Activated CD4-positive, alpha-beta T cell treated with anti-CD3 and anti-CD28 coated beads for 4 hours (primary cell): ENCODE measurements at places on chromosomes 7 and 10.

GRCh38 chr10:24908793-24909423, 43.5 kb downstream of the PRTFDC1 start:
- DNase-seq = no peak

- no peak for DNase-seq
Measured at GRCh38 chr7:5797716-5798115, 16.3 kb upstream of the RNF216 start.

DNA sequence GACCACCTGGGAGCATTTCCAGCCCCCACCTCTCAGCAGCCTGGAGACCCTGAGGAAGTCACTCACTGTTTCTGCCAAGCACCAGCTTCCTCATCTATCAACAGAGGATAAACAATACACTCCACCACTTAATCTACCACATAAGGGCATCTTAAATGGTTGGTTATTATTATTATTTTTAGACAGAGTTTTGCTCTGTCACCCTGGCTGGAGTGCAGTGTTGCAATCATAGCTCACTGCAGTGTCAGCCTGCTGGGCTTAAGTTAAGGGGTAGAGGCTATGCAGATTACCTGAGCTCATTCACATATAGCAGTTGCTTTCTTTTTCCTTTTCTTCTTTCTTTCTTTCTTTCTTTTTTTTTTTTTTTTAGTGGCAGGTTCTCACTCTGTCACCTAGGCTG, 59.5 kb upstream of the ELN start:
- no peak for DNase-seq

GRCh38 chr10:47306387-47307210, 6.6 kb downstream of the GDF10 start:
- no peak for DNase-seq

GRCh38 chr7:378551-379455, 88.8 kb downstream of the FOXL3 start:
- DNase-seq = peak; percentile 3

DNA sequence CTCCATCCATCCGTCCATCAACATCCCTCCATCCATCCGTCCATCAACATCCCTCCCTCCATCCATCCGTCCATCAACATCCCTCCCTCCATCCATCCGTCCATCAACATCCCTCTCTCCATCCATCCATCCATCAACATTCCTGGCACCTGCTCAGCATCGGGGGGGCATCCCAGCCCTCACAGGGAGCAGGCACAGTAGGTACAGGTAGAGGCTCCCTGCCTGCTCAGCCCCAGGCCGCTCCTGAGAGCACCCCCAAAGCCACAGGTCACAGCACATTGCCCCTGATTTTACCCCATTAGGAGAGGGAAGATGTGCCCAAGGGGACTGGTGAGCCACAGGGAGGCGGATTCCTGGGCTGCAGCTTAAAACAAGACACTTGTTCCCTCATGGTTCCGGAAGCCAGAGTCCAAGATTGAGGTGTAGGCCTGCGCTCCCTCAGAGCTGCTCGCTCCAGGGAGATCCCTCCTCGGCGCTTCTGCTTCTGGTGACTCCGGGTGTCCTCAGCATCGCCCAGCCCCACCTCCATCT, 21.1 kb upstream of the CFAP46 start:
- no peak for DNase-seq

- no peak for DNase-seq
Measured at GRCh38 chr10:12834721-12835120, 166.8 kb downstream of the CCDC3 start.

- DNase-seq = no peak
Measured at GRCh38 chr7:4249241-4249640, 432.9 kb upstream of the FOXK1 start.

GRCh38 chr7:66747881-66748511, 7.5 kb downstream of the RABGEF1 start:
- no peak for DNase-seq

DNA sequence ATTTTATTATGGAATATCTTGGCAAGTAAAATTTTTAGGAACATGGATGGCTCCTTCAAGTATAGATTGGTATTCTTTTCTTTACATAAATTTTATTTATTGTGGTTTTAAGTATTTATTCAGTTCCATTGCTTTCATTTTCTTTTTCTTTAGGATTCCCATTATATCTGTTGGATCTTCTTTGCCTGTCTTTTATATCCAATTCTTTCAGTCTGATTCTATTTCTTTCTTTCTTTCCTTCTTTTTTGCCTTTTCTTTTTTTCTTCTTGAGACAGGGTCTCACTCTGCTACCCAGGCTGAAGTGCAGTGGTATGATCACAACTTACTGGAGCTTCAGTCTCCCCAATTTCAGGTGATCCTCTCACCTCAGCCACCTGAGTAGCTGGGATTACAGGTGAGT, 74.2 kb upstream of the GLI3 start:
- no peak for DNase-seq

- DNase-seq = no peak
Measured at GRCh38 chr10:120666308-120666707, 184.9 kb upstream of the WDR11 start.

GRCh38 chr7:154512121-154512833, 460.1 kb downstream of the DPP6 start:
- no peak for DNase-seq

GRCh38 chr10:64430690-64431323, 909.6 kb downstream of the REEP3 start:
- no peak for DNase-seq

GRCh38 chr10:85510682-85511081, 855.9 kb downstream of the GRID1 start:
- DNase-seq = no peak

- no peak for DNase-seq
Measured at GRCh38 chr10:25059990-25060389, 43.6 kb downstream of the THNSL1 start.

DNA sequence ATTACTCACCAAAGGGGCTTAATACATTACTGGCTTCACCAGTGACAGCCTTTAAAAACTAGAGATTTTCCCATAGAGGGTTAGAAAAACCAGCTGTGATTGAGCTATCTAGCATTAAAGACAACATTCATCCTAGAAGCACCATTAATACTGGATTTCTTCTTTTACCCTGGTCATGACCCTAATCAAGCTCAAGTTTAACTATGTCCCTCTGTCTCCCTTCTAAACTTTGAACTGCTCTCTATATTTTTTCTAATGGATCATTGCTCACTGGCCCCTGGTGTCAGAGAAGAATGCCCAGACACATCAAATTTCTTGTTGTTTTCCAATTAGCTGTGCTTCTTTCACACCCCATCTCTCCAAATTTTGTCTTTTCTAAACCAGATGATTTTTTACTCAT, 1101.3 kb downstream of the XPNPEP1 start:
- DNase-seq = no peak

DNA sequence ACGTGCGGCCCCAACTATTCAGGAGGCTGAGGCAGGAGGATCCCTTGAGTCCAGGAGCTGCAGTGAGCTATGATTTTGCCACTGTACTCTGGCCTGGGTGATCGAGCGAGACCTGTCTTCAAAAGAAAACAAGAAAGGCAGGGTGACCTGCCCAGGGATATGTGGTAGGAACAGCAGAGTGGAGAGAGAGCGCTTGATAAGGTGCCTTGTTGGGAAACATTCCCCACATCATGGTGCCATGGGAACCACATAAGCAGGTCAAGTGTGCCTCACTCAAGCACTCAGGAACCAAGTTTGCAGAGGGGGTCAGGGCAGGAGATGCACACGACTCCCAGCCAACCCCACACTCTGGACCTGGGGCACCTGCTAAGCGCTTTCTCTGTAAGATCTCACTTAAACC, 37.3 kb downstream of the PVRIG start:
- DNase-seq = no peak

- DNase-seq = no peak
Measured at GRCh38 chr10:45063591-45064231, 63.0 kb downstream of the ZNF22 start.

DNA sequence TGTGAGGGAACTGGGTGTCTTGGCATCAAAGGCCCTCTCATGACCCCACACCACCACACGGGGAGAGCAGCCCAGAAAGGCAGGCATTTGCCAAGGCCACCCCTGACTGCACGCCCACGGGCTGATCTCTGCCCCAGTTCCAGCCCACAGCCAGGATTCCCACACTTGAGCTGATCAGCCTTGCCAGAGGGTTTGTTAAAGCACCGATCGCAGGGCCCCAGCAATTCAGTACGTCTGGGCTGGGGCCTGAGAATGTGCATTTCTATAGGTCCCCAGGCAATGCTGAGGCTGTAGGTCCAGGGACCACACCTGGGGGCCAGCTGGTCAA, 103.9 kb downstream of the TNS3 start:
- DNase-seq = no peak

GRCh38 chr7:133135451-133135850, 53.6 kb upstream of the CHCHD3 start:
- no peak for DNase-seq

- DNase-seq = no peak
Measured at GRCh38 chr10:116237970-116238369, 35.0 kb downstream of the GFRA1 start.

- no peak for DNase-seq
Measured at GRCh38 chr7:70728872-70729552, 402.9 kb upstream of the GALNT17 start.

DNA sequence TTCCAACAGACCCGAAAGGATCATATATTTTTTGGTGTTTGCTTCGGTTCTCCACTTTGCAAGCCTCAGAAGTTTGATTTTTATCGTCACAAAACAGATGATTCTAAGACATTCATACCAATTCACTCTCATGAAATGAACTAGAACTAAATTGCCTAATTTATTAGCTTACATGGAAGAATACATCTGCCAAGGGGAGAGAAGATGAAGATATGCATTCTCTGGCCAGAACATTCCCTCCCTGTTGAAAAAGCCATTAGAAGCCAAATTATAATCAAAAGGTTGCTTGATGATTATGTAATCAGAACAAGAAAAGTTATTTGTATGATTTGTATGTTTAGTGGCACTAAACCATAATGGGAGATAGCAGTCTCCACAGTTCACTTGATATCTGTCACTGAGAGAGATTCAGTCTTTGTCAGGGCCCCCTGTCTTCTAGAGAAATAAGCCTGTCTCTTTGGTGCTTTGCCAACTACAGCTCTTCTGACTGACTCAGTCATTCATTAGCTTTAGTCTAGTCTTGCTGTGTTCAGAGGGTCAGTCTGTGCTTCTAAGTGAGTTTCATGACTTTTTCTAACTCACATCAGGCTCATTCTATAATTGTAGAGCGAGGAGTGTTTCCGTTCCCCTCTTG, 95.3 kb upstream of the GNAI1 start:
- no peak for DNase-seq

- no peak for DNase-seq
Measured at GRCh38 chr10:112969542-112969941, 19.5 kb downstream of the TCF7L2 start.

DNA sequence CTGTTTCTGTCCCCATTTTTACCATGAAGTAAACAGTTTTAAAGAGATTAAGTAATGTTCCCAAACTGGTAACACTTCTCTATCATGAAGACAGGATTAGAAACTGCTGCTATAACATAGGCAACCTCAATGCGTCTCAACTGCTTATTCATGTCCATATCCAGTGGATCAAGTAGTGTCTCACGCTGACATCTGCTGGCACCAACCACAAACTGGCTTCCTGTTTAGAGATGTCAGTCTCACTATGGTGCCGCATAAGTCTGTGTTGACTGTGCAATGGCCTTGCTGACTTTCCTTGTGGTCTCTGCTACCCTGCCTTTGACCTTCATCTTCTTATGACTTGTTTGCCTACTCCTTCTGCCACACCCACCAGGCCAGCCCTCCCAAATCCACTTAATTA, 369.6 kb upstream of the DPP6 start:
- no peak for DNase-seq

- no peak for DNase-seq
Measured at GRCh38 chr7:31783221-31783620, 96.2 kb downstream of the PPP1R17 start.

DNA sequence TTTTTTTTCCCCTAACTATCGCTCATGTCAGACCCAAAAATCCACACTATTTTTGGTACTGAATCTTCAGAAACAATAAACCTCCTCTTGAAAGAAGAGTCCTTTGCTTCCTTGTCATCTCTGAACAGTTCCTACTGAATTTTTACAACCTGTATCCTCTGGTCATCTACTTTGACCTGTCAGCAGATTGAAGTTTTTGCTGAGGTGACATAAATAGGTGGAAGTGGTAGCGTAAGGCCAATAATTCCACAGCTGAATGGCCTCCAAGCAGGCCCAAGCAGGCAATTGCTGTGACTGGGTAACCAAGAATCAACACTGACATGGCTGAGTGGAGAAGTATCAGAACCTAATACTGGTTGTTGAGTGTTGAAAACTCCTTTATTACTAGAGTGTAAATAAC, 117.4 kb upstream of the MAGI2 start:
- no peak for DNase-seq

DNA sequence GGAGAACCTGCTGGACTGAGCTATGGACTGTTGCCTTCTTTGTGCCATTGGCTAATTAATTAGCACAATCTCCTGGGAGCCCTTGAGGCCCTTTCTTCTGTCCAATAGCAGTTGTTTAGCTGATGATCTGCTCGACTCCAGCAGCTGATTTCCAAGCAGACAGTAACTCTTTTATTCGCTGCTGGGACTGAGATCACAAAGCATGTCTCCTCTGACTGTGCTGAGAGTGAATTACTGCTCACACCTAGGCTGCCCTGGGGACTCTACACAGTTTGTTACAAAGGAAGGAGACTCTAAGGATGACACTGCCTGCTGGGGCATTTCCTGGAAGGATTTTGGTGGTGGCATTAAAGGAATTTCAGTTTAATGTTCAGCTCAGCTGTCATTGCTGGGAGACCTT, 31.4 kb downstream of the CASP7 start:
- no peak for DNase-seq

- DNase-seq = no peak
Measured at GRCh38 chr7:100071018-100071723, 10.4 kb downstream of the ZNF3 start.

- no peak for DNase-seq
Measured at GRCh38 chr7:79064187-79064823, 389.2 kb downstream of the MAGI2 start.

GRCh38 chr10:60498985-60499384, 109.3 kb upstream of the ANK3 start:
- no peak for DNase-seq

GRCh38 chr10:132955479-132955878, 13.1 kb upstream of the CFAP46 start:
- DNase-seq = no peak

- no peak for DNase-seq
Measured at GRCh38 chr7:20064974-20065862, 152.0 kb downstream of the MACC1 start.

- no peak for DNase-seq
Measured at GRCh38 chr7:977326-978048, 2.1 kb upstream of the COX19 start.

DNA sequence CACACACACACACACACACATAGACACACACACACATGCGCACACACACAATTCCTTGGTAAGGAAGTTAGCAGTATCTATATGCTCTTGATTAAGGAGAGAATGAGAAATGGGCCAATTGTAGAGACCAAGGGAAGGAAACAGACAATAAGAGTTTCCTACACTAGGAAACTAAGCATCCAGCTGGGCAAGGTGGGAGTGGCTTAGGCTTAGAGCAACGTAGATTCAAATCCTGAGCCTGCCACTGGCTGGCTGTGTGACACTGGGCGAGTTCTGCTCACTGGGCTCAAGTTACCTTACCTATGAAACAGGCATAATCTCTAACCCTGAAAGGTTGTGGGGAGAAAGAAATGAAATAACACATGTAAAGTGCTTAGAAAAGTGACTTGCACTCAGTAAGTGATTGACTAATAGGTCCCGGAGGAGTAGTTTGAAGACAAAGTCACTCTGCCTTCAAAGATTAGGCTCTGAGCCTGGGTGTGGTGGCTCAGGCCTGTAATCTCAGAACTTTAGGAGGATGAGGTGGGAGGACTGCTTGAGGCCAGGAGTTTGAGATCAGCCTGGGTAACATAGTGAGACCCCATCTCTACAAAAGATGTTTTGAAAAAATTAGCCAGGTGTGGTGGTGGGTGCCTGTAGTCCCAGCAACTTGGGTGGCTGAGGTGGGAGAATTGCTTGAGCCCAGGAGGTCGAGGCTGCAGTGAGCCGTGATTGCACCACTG, 701.4 kb downstream of the PARD3 start:
- DNase-seq = no peak
